ENCODE measurements at places on chromosomes 16 and 17.

- DNase-seq = peak; percentile 35
These were observed at the start of gene HOXB4 for GRCh38 chr17:48577946-48578615. TSS of gene HOXB4 (minus strand) at chr17:48578350. CDS start at chr17:48578319, 31 bp downstream.

DNA sequence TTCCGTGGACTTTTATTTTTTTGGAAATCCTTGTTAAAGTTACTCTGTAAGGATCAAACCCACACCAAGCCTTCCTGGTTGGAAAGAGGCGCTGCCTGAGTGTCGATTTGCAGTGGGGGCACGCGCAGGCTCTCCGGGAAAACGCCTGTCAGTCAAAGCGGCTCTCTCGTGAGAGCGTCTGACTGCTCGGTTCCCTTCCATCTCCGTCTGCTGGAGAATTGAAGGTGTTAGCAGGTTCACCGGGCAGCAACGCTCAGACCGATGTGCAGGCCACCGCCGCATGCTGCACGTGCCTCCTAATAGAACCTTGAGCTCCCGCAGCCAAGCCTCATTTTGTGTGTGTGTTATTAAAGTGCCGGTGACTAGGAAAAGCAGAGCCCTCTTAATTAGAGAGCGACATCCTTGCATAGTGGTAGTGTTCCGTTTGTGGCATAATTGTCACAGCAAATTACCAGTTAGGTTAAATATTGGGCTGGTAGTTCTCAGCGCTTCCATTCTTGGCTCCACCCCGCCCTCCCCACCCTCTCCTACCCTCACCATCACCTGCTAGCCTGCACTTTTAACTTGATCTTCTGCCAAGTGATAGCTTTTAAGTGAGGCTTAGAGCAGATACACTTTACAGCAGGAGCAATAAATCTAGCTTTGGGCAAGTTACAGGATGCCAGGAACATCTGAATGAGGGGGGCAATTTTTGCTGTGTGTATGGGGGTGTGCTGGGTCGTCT is 75.5 kb downstream of the RPA1 start:
- DNase-seq = no peak

- DNase-seq = peak; percentile 65
These were observed 14.2 kb upstream of the RHBDF2 start for GRCh38 chr17:76515274-76515949.

DNA sequence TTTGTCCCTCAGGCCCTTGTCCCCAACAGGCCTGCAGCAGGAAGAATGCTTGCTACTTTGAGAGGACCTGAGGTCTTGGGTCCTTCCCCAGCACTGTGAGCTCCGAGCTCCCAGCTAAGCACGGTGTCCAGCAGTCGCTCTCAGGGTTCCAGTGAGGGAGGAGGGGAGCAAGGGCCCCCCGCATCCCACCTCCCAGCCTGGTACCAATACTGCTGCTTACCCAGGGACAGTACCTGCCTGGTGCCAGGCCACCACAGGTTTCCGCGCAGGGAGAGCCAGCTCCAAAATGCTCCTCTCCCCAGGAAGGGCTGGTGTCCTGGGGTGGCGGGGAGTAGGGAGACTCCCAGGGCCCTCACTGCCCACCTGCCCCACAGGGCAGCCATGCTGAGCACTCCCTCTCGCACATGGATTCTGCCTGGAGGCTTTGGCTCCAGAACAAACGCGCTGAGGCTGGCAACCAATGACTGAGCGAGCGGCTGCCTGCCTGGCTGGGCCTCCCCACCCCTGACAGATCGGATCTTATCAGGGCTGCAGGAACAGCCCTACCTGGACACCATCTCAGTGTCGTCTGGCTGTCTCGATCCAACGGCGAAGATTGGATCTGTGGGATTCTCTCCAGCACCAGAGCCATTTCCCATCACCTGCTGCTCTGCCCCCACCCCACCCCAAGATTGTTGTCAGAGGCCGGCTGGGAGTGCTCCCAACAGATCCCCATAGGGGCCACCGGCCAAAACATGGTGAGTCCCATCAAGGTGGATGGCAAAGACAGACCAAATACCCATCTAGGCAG is 2.4 kb downstream of the DOK4 start:
- DNase-seq = no peak

- no peak for DNase-seq
These were observed 862 bp downstream of the ZNF232 start for GRCh38 chr17:5110816-5111215.

DNA sequence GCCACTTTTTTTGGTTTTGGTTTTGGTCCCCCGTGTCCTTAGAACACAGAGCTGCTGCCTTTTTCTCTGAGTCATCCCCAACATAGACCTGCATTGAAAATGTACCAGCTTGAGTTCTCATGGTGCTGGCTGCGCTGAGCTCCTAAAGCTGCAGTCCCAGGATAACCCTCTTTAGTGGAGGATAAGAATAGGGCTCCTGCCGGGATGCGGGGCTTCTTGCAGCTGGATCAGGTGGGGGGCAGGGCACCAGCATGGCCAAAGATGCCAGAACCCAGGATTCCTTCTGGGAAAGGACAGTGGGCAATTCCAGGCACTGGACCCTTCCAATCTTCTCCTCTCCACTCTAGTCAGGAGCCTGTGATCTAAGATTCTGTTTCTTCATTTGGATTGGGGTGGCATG is 8.3 kb upstream of the CLUH start:
- no peak for DNase-seq

DNA sequence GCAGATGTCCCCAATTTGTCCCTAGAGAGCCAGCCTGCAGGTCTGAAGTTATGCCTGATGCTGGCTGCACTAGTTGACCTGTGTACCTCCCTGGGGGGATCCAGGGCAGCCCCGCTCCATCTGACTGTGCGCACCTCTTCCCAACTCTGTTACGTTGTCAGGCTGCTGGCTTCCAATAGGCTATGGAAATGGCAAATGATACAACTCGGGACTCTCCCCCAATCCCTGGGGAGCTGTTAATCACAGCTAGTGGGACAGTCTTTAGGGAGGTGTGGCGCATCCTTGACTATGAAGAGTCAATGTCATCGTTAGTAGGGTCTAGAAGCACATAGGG is 30.1 kb downstream of the GPRC5B start:
- no peak for DNase-seq

DNA sequence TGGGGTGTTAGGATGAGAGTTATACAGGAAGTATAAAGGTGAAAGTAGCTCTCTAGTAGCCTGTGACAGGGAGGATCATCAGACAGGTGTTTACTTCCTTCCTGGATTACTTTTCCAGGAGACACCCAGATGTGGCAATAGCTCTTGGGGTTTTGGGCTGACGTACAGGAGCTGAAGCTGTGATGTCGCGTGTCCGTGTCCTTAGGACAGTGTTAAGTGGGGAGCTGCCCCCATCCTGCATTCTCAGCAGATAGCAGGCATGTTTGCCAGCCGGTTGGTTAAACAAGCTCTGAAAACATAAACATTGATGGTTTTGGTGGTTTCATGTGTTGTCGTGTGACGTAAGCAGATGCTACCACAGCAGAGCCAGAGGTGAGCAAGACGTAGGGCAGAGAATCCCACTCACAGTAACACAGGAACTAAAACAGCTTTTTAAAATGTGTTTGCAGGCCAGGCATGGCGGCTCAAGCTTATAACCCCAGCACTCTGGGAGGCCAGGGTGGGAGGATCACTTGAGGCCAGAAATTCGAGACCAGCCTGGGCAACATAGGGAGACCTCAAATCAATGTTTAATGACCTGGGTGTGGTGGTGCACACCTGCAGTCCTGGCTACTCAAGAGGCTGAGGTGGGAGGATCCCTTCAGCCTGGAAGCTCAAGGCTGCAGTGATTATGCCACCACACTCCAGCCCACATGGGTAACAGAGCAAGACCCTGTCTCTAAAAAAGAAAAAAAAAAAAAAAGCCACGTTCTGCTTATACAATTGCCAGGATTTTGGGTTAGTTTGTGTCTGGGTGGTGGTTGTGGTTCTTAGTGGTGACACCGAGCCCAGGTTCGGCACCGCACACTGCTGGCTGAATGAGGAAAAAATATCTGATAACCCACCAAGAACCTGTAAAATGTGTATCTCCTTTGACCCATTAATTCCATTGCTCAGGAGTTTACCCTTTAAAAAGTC is 18.2 kb upstream of the IL17C start:
- DNase-seq = peak; percentile 28

GRCh38 chr16:4232541-4233386 is 9.1 kb downstream of the SRL start:
- no peak for DNase-seq

- no peak for DNase-seq
These were observed 16.7 kb upstream of the SLFN11 start for GRCh38 chr17:35390156-35390555.

- no peak for DNase-seq
These were observed 480.1 kb downstream of the SOX9 start for GRCh38 chr17:72600934-72601333.

GRCh38 chr16:79287424-79287917 is 313.1 kb downstream of the MAF start:
- DNase-seq = no peak

- no peak for DNase-seq
These were observed 160.3 kb downstream of the SHISA9 start for GRCh38 chr16:13061691-13062090.

GRCh38 chr17:79085921-79086551 is 11.4 kb downstream of the ENGASE start:
- no peak for DNase-seq

DNA sequence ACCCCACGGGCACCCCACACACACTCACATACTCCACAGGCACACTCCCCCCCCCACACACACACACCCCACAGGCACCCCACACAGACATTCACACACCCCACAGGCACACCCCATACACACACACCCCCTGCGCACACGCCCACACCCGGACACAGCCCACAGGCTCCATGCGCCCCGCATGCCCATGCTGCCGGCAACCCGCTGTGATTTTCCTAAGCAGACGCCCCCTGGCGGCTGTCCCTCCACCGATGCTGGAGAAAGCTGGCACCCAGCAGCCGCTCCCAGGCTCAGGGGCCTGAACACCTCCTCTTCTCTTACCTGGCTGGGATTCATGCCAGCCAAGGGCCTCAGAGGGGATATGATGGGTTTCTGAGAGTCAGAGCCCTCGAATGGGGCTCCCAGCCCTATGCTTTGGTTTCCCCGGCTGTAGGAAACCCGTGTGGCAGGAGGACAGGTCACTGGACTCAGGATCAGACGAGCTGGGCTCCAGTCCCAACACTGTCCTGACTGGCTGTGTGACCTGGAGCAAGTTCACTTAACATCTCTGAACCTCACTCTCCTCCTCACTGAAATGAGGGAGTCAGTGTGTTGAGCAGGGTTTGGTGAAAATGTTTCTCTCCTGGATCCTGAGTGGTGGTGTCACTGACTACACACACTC is 19.6 kb upstream of the TNFRSF13B start:
- peak; percentile 71 for DNase-seq

DNA sequence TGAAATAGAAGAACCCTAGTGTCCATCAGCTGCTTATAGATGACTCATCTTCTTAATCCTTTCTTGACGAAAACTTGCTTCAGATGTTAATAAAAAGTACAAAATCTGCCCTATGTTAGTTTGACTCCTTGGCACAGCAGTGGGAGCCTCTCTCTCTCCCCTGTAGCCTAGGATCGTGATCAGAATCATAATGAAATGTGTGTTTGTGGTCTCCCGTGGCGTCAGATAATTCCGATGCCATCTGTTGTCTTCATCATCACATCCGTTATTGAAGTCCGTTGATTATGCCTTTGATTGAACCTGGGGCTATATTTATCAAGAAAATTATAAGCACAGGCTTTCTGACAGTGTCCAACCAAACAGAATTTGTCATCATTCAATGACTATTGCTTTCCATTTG is 102.5 kb downstream of the BMERB1 start:
- no peak for DNase-seq

DNA sequence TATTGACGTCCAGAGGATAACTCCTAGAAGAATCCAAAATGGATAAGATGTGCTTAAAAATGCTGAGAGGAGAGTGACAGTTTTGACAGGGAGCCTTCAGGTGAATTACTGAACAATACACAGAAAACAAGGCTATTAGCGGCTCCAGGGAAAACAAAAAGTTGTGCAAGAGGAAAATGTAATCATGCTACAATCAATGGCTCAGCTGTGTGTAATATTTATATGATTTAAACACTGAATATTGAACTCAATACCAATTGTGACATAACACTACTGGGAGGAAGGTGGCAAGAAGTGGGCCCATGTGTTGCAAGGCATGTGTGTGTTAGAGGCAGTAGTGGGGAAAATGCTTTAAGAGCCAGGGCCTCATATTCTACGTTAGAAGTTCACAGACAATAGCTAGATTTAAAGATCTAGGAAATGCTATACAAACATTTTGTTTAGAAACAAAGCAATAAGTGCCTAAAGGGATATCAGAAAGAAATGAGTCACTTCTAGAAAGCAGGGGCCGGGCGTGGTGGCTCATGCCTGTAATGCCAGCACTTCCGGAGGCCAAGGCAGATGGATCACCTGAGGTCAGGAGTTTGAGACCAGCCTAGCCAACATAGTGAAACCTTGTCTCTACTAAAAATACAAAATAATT is 253.2 kb upstream of the IRX5 start:
- DNase-seq = no peak

DNA sequence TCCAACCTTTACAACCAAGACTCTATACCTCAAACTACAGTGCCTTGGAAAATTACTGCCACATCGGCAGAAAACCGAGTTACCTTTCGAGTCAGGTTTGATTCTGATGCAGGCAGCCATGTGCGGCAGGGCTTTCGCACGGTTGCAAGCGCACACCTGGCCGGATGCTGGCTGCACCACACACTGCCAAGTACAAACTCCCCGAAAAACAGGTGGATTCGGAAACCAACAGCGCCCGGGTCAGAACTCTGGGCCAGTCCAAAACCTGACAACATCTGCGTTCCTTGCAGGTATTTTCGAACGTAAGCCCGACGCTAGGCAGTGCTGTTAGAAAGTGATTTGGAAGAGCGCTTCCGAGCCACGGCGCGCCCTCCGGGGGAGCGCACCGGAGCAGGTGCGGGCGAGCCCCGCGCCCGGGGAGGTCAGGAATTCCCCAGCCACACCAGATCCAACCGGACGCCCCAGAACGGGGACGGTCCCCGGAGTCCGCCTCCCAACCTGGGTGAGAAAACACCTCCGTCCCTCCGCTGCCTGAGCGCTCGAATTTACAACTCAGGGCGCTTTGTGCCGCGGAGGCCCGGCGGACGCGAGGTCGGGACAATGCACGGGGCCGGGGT is 1.2 kb downstream of the USP7 start:
- peak; percentile 31 for DNase-seq

GRCh38 chr17:57352665-57353175 is 96.4 kb downstream of the MSI2 start:
- no peak for DNase-seq
